ENCODE measurements at places on chromosomes 12 and 14.
A peak's percentile ranks its signal among the peaks of the same experiment; 100 is the strongest.

- DNase-seq: no peak
Observed at GRCh38 chr14:61563162-61563511, 132.2 kb upstream of the HIF1A start.

DNA sequence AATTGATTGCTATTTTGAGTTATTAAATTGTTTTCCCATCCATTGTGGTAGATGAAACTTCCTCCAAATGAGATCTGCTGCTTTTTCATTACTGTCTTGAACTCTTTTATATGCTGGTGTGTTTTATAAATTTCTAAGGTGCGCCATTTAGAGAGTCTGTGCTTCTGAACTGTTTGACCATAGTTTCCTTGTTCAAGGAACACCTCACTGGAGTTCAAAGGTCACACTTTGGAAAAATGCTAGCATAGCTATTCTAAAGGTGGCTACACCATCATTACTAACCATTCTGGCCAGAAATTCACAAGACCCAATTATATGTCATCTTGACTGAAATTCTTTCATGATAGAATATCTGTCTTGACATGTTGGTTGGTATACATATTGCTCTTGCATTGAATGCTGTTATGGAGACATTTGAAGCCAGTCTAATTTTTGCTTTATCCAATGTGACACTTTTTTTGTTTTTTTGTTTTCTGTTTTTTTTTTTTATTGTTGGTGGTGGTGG is 269.5 kb downstream of the PAWR start:
- no peak for DNase-seq

DNA sequence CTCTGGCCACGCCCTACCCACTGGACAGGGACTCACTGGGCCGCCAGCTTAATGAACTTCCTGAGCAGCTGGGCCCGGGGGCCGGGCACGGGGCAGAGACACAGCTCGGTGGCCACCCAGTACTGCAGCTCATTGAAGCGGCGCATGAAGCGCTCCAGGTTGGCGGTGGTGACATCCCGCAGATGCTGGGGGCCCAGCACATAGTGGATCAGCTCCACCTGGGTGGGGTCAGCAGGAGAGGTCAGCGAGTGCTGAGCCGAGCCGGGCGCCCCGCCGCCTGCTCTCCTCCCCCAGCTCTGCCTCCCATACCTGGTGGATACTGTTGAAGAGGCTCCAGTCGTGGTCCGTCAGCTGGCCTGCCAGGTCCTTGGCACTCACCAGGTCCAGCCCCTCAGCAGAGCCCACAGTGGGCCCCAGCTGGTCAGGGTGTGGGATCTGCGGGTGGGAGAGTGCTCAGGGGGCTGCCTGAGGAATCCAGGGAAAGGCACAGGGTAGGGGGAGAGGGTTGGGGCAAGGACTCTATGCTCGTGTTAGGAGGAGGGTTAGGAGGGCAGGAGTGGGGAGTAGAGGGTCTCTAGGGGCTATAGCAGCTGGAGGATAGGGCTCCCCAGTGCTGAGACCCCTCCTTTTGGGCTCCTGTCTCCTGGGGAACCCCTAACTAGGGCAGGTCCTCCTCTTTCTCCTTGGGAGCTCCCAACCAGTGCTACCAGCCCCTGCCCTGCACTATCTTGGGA is 15.5 kb upstream of the ENDOU start:
- no peak for DNase-seq

DNA sequence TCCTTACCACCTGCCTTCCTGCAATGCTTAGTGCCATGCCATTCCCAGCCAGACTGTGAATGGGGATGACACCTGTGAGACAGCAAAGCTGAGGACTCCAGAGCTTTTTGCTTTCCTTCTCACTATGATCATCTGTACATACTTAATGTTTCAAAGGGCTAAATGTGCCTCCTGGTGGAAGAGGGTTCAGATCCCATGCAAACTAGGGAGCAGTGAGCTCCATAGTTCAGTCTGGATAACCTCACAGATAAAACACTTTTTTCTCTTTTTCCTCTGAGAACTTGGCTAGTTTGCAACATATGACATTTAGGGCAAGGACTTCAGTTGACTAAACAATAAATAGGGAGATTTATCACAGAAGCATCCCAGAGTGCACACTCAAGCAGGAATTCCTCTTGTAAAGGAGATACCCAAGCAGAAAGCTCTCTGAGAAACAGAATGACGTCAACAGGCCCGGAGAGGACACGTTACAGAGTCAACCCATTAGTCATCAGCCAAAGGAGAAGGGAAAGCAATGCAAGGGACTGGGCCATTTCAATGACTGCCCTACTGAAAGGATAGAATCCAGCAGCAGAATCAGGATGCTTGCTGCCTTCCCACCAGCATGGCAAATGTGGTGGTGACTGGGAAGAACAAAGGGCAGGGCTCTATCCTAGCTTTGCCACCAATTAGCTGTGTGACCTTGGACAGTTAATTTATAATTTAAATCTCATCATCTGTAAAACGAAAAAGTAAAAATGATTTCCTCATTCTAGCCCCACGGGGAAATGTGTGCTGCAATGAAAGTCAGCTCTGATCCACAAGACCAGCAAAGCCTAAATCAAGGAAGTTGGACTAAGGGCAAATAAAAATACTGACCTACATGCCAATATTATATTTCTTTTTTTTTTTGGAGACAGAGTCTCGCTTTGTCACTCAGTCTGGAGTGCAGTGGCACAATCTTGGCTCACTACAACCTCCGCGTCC is 80.8 kb upstream of the ACTN1 start:
- no peak for DNase-seq

DNA sequence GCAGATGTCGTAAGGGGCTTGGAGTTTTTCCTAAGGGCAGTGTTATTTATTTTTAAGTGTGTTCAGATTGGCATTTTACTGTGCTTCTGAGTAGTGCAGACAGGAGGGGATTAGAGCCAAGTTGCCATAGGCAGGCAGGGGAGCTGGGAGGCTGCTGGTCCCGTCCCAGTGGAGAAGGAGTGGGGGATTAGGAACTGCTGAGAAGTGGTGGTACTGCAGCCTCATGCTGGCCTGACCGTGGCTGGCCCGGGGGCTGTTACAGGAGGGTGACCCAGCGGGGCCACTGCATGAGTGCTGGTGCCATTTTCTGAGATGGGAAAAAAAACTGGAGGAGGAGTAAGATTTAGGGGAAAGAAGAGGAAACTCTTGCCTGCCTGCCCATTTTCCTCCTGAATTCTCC is 52.3 kb upstream of the DLK1 start:
- DNase-seq: no peak

DNA sequence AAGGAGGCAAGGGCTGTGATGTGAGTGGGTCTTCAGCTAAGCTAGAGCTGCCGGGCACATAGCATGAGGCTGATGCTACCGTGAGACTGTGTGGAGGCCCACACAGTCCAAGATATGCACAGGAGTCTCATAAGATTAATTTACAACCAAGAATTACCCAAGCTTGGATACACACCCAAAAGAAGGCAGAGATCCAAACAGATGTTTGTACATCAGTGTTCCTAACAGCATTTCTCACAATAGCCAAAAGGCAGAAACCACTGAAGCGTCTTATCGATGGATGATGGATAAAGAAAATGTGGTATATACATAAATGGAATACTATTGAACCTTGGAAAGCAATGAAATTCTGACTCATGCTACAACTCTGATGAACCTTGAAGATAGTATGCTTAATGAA is 40.8 kb upstream of the RIC8B start:
- no peak for DNase-seq

- no peak for DNase-seq
Observed at GRCh38 chr12:123667771-123668170, 3.1 kb upstream of the TCTN2 start.

DNA sequence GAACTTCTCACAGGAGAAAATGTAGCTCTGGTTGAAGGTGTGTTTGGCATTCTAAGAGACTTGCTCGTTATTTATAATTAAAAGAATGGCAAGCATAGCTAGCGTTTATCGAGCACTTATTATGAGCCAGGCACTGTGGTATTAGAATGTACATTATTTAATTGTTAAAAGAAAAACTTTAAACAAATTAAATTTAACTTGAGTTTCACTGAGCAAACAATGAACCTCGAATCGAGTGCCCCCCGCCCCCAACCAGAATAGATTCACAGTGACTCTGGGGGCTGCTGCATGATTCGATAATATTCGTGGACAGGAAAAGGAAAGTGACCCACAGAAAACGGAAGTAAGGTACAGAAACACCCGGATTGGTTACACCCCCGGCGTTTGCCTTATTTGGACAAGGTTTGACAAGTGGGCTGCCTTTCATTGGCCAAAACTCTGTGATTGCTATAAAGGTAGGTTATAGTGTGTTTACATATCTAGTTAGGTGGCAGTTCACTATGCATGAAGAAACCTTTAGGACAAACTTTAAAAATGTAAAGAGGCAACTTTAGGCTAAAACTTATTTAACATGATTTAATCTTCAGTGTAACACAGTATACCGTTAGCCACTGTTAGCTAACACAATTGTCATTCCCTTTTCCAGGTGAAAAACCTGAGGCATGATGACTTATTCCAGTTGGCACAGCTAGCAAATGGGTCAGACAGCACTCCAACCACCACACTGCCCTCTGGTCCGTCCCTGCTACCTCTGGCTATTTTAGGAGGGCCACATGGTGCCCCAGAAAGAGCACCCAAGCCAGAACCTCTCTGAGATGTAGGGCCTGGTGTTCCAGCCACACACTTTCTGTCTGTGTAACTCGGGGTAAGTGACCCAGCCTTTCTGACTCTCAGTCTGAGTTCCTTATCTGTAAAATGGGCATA is 7.1 kb downstream of the SCNN1A start:
- no peak for DNase-seq

DNA sequence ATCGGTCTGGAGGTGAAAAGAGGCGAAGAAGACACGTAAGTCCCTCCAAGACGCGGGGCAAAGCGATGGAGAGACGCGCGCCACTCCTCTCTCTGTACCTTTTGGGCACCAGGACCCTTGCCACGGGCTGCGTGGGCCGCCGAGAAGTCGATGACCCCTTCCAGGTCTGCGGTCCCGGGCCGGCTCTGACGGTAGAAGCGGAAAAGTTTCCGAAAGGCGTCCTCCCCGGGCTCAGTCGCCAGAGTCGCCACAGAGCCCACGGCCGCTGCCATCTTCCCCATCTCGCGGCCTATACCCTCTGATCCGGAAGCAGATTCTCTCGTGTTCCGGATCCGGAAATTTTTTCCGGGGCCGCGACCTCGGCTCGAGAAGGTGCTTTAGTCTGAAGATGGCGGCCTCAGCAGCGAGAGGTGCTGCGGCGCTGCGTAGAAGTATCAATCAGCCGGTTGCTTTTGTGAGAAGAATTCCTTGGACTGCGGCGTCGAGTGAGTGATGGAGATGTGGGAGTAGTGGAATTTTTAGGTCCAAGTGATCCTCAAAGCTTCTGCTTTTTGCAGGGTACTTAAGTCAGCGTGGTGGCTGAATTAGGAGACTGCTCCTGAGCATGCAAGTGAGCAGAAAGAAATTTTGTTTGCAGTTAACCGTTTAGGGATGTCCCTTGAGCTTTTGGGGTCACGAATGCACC is at the start of the genes ALKBH1 and SLIRP:
Gene ALKBH1, minus strand, starts transcription at position 300 of the 685 bp plus-strand sequence. Its CDS starts 19 bp downstream, at position 281.
Gene SLIRP, plus strand, starts transcription at position 380 of the 685 bp plus-strand sequence. Its CDS starts 9 bp downstream, at position 389.
- peak; percentile 79 for DNase-seq

All from neuronal stem cell (in vitro differentiated cells).